Thyroid gland (tissue), 4 donors: ENCODE measurements at places on chromosomes 2 and 18.

GRCh38 chr2:45669032-45669486 lies 17.6 kb downstream of the PRKCE start:
- no peak for DNase-seq

DNA sequence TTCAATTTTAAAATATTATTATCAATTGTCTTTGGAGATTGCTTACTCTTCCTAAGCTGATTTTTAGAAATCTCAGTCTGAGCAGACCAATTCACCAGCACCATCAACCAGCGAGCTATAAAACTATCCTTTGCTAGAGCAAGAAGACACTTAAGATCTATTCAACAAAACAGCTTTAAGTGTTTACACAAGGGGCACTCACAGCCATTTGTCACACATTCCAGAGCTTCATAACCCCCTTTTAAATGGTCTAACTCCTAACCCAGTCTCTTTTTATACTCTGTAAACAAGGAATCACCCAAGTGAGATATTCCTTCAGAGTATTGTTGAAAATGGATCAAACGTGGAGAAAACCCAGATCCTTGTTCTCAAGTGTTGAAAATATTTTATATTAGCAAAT lies 1294.1 kb upstream of the CHAC2 start:
- no peak for DNase-seq

GRCh38 chr2:27085673-27086089 lies 891 bp upstream of the KHK start:
- DNase-seq: peak; percentile 73

GRCh38 chr2:38375696-38376345 lies 1.3 kb downstream of the ATL2 start:
- DNase-seq: peak; percentile 78

DNA sequence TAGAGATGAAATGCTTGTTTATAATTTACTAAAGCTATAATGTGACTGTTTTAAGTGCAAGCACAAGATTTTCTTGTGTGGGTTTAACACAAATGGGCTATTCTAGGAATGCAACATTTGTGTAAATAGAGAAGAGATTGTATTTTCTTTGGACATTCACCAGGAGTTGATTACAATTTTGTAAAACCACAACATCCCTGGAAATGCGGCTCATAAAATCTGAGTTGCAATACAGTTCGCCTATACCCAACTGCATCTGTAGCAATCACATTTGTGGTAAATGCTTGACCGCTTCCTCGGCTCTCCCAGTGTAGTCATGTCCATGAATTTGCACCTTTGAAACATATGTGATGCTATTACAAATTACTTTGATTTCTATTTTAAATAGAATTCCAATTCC lies 348.7 kb upstream of the CDH20 start:
- DNase-seq: no peak

DNA sequence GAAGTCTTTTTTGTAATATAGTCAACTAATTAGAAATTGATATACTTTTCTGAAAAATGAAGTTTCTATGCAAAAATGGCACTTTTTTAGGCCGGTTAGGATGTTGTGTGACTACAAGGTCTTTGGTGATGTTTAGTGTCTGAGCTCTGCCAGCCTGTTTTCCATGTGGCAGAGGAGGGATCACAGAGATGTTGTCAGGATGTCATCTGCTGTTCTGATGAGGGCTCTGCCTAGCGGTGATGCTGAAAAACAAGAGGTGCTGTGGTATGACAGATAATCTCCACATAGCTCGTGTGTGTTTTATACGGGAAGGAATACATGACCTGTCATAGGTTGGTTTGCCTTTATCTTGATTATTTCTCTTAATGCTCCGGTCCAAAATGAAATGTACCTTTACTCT lies 12.0 kb upstream of the IAH1 start:
- no peak for DNase-seq

DNA sequence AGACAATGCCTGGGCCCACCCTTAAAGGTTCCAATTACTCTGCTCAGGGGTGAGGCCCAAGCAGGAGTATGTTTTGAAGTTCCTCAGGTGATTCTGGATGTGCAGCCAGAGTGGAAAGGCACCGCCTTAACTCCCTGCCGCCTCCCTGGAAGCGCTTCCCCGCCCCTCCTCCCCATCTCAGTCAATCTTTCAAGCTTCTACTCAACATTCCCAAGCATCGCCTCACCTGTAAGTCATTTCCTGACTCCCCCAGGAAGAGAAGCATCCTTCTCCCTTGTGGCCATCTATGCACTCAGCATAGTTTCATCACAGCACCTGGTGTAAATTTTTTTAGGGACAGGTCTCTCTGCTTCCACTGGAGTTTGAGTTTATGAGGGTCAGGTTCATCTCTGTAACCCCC lies 67.5 kb downstream of the MYL12B start:
- no peak for DNase-seq

DNA sequence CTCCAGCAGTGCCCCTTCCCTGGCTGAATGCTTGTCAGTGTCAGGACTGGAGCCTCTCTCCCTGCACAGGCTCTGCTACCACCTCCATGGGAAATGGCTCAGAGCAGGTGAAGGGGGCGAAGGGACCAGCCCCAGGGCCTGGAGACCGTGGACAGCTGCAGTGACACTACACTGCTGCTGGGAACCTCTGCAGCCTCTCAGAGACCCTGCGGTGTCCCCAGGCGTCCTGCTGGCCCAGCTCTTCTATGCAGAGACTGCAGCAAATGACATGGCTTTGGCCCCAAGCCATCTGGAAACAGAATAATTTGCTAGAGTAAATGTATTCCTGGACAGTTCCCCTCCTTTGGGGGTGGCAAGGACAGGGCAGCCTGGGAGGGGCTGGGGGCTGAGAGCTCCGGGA lies 53.2 kb downstream of the CIB4 start:
- DNase-seq: no peak

DNA sequence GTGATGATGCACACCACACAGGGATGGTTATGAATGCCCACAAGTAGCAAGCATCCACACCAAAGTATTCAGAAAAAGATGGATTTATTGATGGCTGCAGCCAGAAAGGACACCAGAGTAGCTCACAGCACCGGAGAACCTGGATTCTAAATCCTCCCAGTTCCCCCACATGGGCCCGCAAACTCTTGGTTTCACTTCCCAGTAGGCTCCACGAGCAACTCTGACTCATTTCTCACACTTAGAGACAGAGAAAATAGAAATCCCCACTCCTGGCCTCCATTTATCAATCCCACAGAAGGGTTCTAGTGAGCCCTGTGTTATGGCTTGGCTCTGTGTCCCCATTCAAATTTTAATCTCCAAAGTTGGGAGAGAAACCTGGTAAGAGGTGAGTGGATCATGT lies 426.7 kb upstream of the MYT1L start:
- DNase-seq: no peak

DNA sequence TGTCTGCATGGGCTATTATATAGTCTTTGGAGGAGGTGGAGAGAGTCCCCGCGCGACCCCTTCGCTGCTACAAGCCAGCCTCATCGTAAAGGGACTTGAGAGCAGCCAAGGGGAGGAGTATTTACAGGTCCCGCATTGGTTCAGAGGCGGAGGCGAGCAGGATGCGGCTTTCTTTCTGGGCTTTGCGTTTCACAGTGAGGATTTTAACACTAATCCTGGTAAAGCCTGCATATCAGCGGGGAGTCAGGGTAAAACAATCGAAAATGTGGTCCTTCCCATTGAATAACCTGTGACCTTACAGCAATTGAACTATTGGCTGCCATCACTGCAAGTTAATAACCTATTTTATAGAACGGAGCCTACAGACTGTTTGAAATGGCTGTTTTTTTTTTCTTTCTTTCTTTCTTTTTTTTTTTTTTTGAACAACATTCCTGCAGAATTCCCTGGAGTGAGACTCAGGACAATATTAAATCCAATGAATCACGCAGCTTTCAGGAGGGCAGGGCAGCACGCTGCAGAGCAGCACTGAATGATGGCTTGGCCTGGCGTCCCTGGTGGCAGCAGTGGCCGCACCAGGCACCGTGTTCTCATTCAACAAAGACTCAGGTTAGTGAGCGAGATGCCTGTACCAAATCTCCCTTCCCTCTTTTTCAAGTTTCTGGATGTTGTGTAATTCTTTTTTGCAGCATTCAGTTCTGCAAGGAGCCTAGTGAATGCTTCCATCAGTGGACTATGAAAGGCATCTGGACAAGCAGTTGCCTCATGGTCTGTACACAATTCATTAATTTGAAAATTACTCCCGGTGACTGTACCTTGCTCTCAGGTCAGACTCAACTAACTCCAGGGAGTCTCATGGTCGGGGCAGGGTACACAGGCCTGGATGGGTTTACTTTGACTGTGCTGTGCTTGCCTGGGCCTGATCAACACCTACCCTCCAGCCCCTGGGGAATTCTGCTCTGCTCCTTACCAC lies 19.8 kb downstream of the SMIM21 start:
- no peak for DNase-seq

DNA sequence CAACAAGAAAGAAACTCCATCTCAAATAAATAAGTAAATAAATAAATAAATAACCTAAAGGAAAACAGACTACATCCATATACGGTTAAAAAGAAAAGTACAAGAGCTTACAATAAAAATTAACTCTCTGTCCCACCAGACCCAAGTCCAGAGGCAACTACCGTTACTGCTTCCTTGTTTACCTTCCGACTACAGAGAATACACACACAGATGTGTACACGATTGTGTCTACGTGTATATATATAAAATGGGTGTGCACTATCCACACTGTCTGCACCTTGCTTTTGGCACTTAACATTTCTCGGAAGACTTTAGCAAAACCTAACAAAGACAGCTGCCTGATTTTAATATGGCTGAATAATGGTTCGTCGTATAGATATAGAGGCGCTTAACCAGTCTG lies 69.9 kb downstream of the ACTR2 start:
- DNase-seq: no peak

DNA sequence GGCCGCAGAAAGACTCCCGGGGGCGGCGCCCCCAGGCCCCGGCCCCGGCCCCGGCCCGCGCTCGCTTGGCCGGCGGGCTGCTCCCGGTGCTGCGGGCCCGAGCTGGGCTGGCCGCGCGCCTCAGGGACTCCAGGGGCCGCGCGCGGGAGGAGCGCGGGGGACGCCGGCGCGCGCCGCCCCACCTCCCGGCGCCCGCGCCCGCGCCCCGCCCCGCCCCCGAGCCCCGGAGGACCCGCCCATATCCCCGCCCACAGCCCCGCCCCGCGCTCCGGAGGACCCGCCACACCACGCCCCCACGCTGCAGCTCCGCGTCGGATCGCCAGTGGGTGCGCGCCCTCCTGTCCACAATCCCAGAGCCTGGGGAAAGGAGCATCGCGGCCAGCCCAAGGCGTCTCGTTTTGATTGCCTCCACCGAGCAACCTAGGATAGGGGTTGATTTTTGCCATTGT lies at the start of gene PARD6G:
TSS of gene PARD6G (minus strand) at position 122 of the 449 bp plus-strand sequence. CDS start 166 bp downstream, outside the sequence.
- peak; percentile 89 for DNase-seq

DNA sequence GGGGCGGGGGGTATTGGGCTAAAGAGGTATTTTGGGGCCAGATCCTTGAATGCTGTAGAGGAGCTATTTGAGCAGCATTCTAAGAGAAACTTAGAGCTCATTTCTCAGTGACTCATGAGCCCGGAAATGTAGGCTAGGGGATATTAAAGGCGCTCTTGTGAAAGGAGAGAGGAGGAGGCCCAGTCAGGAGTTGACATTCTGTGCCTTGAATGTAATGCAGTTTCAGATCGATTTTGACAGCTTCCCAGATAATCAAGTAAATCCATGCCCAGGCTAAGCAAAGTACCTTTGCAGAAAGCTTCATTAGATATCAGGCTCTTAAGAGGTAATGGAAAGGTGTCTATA lies 1.5 kb downstream of the CAB39 start:
- DNase-seq: no peak

DNA sequence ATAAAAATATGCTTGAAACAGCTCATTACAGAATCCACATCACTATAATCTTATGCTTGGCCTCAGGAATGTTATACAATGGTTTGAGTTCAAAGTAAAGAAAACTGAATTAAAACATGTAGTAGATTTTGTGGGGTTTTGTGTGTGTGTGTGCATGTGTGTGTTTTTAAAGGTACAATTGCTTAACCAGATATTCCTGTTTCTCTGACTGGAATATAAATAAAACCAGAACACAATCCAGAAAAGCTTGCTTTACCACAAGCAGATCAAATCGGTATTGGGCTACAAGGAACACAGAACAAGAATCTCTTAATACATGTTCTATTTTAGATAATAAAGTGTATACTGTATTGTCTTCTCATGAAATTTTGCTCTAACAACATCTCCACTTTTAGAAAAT lies 110.0 kb downstream of the TMEM247 start:
- DNase-seq: no peak

- DNase-seq: no peak
These were observed 88.4 kb downstream of the BCL2L11 start for GRCh38 chr2:111209045-111209514.
